Purkinje cell (primary cell): ENCODE measurements at places on chromosomes 3 and 15. TPM values are rescaled to one million over a fixed set of nuclear protein-coding genes. Genes with fewer than 3 reads are reported as not detected.

Gene BFSP2
- not detected in 2 replicates for polyA plus RNA-seq

Gene PDHB
- polyA plus RNA-seq: 253 and 346 TPM in 2 replicates

Gene KBTBD8
- polyA plus RNA-seq: 1.5 and 12.0 TPM in 2 replicates

Gene MYL3
- 0.27 TPM in 1 of 2 replicates, not detected in the other for polyA plus RNA-seq

Gene MYEF2
- polyA plus RNA-seq: 27.2 and 35.0 TPM in 2 replicates

Gene AHSG
- polyA plus RNA-seq: not detected in 2 replicates

Gene HAUS2
- 28.5 and 36.6 TPM in 2 replicates for polyA plus RNA-seq

Gene FBXO40
- 0.84 and 1.2 TPM in 2 replicates for polyA plus RNA-seq

Gene PAQR5
- 0.09 and 0.42 TPM in 2 replicates for polyA plus RNA-seq

Gene PARP15
- polyA plus RNA-seq: 2.2 and 2.7 TPM in 2 replicates

Gene TICRR
- not detected in 2 replicates for polyA plus RNA-seq

Gene GPR15
- polyA plus RNA-seq: not detected in 2 replicates

Gene CGNL1
- 5.9 and 7.8 TPM in 2 replicates for polyA plus RNA-seq

Gene CCR1
- polyA plus RNA-seq: not detected in 2 replicates

Gene SCG5
- 399 and 790 TPM in 2 replicates for polyA plus RNA-seq

Gene SEMA3B
- 0.27 and 0.28 TPM in 2 replicates for polyA plus RNA-seq

Gene ISLR
- polyA plus RNA-seq: 1.6 and 3.0 TPM in 2 replicates

Gene SH3GL3
- polyA plus RNA-seq: 2.9 and 22.6 TPM in 2 replicates

Gene CHDH
- polyA plus RNA-seq: 0.75 and 1.2 TPM in 2 replicates

Gene KLHDC8B
- polyA plus RNA-seq: 3.0 TPM in 1 of 2 replicates, not detected in the other

Gene GATA2
- not detected in 2 replicates for polyA plus RNA-seq

Gene RAP2B
- polyA plus RNA-seq: 1.5 and 3.3 TPM in 2 replicates

Gene GADL1
- 1.1 TPM in 1 of 2 replicates, not detected in the other for polyA plus RNA-seq

Gene TBC1D21
- not detected in 2 replicates for polyA plus RNA-seq

Gene ARGFX
- polyA plus RNA-seq: not detected in 2 replicates

Gene TMEM62
- polyA plus RNA-seq: 8.7 and 14.8 TPM in 2 replicates

Gene BUB1B
- polyA plus RNA-seq: 1.5 TPM in 1 of 2 replicates, not detected in the other

Gene C3orf85
- polyA plus RNA-seq: not detected in 2 replicates

Gene ABHD10
- polyA plus RNA-seq: 49.7 and 50.9 TPM in 2 replicates

Gene GRM2
- 0.50 TPM in 1 of 2 replicates, not detected in the other for polyA plus RNA-seq

Gene PRSS50
- not detected in 2 replicates for polyA plus RNA-seq

Gene TGM5
- polyA plus RNA-seq: 0.24 TPM in 1 of 2 replicates, not detected in the other

Gene ARRDC4
- 7.8 and 11.1 TPM in 2 replicates for polyA plus RNA-seq

Gene THSD4
- 0.20 and 0.24 TPM in 2 replicates for polyA plus RNA-seq

Gene ZIC4
- polyA plus RNA-seq: 2.5 and 8.3 TPM in 2 replicates

Gene GLT8D1
- polyA plus RNA-seq: 39.4 and 60.3 TPM in 2 replicates

Gene MYO1E
- polyA plus RNA-seq: 0.67 TPM in 1 of 2 replicates, not detected in the other

Gene CFAP100
- polyA plus RNA-seq: not detected in 2 replicates

Gene CDCP1
- polyA plus RNA-seq: 0.09 TPM in 1 of 2 replicates, not detected in the other

Gene IQCF5
- polyA plus RNA-seq: not detected in 2 replicates

Gene UROC1
- polyA plus RNA-seq: not detected in 2 replicates

Gene SLC28A1
- not detected in 2 replicates for polyA plus RNA-seq

Gene FANCD2OS
- not detected in 2 replicates for polyA plus RNA-seq

Gene TRH
- polyA plus RNA-seq: 0.40 TPM in 1 of 2 replicates, not detected in the other

Gene STIMATE
- 1.6 and 1.8 TPM in 2 replicates for polyA plus RNA-seq

Gene CCDC54
- not detected in 2 replicates for polyA plus RNA-seq

Gene FBLN2
- polyA plus RNA-seq: 1.2 and 2.0 TPM in 2 replicates

Gene IGSF10
- polyA plus RNA-seq: not detected in 2 replicates
